Muscle of leg (tissue), 16 donors: ENCODE measurements at places on chromosomes 5 and 9. TPM values are rescaled to one million over a fixed set of nuclear protein-coding genes. Genes with fewer than 3 reads are reported as not detected.

DNA sequence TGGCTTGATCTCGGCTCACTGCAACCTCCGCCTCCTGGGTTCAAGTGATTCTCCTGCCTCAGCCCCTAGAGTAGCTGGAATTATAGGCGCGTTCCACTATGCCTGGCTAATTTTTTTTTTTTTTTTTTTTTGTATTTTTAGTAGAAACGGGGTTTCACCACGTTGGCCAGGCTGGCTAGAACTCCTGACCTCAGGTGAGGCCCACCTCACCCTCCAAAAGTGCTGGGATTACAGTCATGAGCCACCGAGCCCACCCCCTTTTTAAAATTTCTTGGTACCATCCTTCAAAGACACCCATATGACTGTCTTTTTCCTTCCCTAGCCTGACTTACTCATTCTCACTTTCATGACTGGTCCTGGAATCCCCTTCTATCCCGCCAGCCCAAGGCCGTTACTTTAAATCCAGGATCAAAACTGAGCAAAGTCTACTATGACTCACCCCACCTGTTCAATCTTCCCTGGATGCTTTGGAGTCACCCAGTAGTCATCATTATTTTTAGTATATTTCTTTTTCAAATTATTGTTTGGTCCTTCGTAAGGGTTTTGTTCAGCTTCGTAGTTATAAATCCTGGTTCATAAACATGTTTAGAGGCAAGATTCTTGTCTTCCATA lies 1.2 kb upstream of the TBCA start:
- no peak for DNase-seq

Gene BAAT
- polyA plus RNA-seq = 0.39 TPM

Gene SHISAL2B
- polyA plus RNA-seq = 0.64 TPM

Gene RIMOC1
- polyA plus RNA-seq = 18.2 TPM

Gene FCN1
- polyA plus RNA-seq = 3.6 TPM

Gene CYSRT1
- polyA plus RNA-seq = 1.8 TPM
